Adipocyte (in vitro differentiated cells): ENCODE measurements at places on chromosomes 6 and 20.

- no peak for DNase-seq
Measured at GRCh38 chr20:23753589-23753988, 2.9 kb upstream of the CST1 start.

GRCh38 chr20:20084296-20084752 lies 32.0 kb downstream of the CFAP61 start:
- DNase-seq, result no peak

GRCh38 chr6:108961985-108962384 lies 113.8 kb downstream of the ARMC2 start:
- DNase-seq, result no peak

GRCh38 chr20:58054780-58055373 lies 173.6 kb downstream of the ANKRD60 start:
- DNase-seq, result peak; percentile 36

DNA sequence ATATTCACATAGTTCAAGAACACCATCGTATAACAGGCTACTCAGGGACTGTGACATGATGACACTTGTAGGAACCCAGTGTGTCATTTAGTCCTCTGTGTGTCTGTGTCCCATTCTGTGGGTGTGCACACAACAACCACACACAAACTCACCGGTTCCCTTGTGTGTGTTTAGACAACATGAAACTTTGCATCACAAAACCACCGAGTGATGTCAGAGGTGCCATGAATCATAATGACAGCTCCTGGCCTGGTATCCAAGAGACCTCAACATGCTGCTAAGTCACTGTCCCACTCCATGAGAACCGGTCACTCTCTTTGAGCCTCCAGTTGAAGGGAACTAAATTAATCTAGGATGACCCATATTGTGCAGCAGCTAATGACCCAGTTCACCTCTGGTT lies 421.3 kb downstream of the PREX1 start:
- DNase-seq, result no peak

GRCh38 chr6:132188556-132189264 lies 212.6 kb downstream of the MOXD1 start:
- DNase-seq, result peak; percentile 59

DNA sequence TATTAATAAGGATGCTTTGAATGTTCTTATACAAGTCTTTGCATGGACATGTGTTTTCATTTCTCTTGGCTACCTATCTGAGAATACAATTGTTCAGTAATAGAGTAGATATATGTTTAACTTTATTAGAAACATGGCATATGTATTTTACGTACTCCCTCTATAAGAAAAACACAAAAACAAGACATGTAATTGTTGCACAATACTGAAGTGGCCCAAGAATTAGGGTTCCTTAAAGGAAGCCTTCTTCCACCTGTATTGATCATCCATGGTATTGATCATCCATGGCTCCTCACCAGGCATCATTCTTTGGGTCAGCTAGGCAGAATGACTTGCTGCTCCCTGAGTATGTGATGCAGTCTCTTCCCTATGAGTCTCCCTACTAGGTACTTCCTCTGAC lies 20.2 kb upstream of the HIVEP2 start:
- DNase-seq, result no peak

DNA sequence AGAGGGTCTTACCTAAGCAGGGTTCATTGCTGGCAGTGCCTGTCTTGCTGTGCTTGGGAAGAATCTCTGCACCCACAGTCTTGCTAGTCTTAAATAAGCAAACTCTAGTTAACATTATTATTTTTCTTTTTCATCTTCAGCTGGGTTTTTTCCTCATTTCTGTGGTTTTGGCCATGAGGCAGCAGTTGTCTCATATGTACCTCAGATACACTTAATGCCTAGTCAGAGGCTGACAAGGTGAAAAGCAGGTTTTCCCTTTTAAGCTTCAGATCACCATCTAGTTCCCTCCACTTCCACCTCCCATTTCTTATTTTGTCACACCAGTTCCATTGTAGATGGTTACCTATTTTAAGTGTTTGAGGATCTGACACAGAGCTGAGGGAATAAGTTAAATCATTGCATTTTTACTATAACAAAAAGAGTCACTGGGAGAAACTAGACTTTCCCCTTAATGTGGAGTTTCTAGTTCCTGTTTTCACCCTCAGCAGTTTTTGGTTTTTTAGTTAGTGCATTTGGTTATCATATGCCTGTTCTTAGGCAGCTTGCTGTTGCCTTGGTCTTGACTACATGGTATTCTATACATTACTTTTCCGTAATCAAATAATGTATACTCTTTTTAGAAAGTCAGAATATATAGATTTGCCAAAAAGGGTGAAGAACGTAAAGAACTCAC lies 46.0 kb downstream of the AFDN start:
- no peak for DNase-seq

DNA sequence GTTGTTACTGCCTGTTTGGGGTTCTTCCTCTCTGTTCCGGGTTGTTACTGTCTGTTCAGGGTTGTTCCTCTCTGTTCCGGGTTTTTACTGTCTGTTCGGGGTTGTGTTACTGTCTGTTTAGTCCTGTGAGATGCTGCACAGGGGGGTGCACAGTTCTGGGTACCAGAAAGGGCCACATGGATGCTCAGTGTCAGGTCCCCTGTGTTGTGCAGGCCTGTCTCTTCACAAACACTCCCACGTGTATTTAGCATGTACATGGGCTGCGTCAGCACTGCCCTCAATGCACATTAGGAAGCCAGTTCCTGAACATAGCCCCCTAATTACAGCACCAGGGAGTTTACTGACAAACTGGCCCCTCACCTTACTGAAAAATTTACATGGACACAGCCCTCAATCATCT lies 118.5 kb downstream of the DLL1 start:
- DNase-seq, result no peak

DNA sequence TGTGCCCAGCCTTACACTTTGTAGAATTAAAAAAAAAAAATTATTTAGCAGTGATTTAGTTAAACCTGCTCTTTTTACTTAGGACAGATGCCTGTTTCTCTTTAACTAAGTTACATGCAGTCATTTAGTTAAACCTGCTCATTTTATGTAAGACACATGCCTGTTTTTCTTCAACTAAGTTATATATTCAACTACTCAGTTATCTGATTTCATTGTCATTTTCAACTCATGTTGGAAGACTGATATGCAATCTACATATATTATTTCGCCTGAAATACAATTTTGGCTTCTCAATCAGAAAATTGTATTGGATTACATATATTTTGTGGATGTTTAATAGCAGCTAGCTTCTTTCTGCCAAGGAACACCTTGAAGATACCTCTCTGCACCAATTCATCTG lies 171.1 kb downstream of the COL19A1 start:
- no peak for DNase-seq

DNA sequence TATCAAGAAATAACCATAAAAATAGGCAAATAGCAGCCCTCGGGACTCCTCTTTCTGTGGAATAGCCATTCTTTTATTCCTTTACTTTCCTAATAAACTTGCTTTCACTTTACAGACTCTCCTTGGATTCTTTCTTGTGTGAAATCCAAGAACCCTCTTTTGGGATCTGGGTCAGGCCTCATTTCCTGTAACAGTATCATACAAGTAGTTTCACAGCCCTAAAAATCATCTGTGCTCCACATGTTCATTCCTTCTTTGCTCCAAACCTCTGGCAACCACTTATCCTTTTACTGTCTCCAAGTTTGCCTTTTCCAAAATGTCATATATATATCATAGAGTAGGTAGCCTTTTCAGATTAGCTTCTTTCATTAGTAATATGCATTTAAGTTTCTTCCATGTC lies 13.5 kb upstream of the NT5E start:
- peak; percentile 73 for DNase-seq

DNA sequence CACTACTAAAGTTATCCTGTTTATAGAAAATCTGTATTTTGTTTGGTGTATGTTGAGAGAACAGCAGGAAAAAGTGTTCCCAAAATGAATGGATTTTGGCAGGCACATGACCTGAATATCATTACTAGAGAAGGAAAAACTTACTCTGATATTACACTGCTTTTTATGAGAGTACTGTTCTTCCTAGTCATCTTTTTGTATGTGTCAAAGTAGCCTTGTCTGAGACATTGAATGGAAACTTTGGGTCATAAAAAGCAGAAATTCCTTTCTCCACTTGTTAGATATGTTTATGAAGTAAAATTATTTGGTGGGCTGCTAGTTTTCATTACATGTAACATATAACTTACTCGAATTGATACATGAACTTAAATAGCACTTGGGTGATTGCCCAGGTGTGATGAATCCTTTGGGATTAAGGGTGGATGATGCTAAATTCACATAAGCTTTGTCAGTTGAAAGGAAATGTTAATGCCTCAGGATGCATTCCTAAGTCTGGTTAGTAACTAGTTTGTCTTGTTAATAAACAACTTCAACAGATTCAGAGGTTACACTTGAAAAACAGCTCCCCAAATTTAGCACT lies 206.7 kb downstream of the CENPW start:
- DNase-seq, result no peak

- no peak for DNase-seq
Measured at GRCh38 chr6:106448000-106448426, 87.5 kb downstream of the CRYBG1 start.

DNA sequence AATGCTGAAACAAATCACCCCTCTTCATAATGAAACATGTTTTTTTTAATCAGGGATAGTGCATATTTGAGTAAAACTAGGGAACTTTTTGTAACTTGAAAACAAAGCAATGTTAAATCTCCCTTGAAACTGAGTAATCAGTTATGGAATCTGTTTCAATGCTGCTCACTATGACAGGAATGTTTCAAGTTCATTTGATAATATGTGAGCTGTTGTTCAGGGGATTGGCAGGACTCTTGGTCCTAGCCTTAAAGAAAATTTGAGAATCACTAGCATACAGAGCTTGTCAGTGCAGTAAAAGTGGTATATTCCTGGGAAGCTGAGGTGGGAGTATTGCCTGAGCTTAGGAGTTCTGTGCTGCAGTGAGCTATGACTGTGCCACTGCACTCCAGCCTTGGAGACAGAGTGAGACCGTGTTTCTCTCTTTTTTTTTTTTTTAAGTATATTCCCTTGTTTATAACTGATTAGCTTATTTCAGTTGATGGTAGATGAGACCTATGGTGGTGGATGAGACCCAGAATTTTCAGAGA lies 21.6 kb upstream of the CALHM6 start:
- peak; percentile 69 for DNase-seq

DNA sequence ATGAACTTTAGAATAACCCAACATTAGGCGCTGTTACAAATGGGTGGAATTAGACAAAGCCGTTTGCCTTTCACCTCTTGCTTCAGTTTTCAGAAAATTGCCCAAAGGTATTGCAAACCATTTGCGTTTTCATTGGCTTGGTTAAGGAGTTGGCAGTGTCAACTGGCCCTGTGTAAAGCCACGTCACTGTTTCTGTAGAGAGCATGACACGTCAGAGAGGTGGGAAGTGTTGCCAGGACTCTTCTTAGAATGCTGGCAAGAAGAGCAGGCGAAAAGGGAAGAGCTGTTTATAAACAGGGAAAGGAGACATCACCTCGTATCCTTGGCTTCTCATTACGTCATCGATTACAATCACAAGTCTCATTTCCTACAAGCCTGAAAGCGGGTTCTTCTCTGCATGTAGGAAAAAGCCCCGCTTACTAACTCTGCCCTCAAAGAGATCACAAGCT lies 4.2 kb upstream of the IRF4 start:
- no peak for DNase-seq

- peak; percentile 97 for DNase-seq
Measured at GRCh38 chr6:1609648-1610496, at the start of gene FOXC1. TSS of gene FOXC1 (plus strand) at chr6:1609915. CDS start at chr6:1610446, 531 bp downstream.

- DNase-seq, result peak; percentile 72
Measured at GRCh38 chr20:1900321-1900801, 5.2 kb downstream of the SIRPA start.

- DNase-seq, result peak; percentile 54
Measured at GRCh38 chr6:37160922-37161778, 8.8 kb upstream of the PIM1 start.

GRCh38 chr6:35191889-35192288 lies 21.9 kb upstream of the SCUBE3 start:
- no peak for DNase-seq

DNA sequence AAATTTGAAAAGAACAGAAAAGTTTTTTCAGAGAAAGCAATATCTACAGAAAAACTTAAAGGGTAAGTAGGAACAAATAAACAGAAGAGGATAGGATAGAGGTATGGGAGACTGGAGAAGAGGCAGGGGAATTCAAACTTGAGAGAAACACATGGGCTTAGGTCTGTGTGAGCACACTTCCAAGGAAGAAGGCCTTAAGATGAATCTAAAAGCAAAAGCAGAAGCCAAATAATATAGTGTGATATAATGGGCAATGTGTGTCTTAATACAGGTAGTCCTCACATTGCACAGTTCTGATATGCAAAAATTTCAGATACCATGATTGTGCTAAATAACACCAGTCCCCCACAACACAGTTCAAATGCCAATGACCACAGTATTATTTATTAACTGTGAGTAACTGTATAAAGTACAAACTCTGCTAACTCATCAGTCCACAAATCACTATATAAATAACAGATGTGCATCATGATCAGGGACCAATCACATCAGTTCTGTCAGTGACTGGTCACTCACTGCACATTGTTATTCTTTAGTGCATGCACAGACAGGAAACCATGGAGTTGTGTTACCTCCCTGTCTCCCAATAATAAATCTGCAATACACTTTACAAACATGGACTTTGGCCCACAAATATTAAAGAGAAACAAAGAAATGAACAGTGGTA lies 18.6 kb downstream of the SNX14 start:
- peak; percentile 13 for DNase-seq

- peak; percentile 74 for DNase-seq
Measured at GRCh38 chr6:71294121-71294523, 5.5 kb downstream of the OGFRL1 start.

DNA sequence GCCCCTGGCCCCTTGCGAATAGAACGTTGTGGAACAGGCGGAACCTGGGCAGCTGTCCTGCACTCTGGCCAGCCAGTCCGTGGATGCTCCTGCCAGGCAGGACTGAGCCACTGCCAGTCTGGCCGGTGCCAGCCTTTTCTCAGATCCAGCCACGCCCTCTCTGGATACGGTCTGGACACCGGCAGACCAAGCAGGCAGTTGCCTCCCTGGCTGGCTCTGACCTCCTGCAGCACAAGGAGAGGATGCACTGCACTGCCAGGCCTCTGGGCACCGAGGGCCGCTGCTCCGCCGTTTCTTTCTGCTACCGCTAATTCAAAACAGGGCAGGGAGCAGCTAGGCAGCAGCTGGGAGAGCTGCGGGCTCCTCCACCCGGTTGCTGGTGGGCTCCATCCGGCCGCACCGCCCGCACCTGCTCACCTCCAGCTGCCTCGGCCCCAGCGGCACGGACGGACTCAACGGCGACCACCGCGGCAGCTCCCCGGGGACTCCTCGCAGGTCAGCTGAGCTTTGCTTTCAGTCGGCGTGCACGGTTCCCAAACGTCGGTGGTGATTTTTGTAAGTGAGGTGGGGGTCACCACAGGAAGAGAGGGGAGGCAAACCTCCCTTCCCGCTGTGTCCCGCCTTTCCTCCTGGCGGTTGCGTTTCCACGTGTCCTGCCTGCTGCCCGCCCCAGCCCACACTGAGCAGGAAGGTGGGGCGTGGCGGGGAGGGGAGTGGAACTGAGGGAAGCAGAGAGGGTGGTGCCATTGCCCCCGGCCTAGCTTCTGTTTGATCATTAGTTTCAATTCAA lies 30.3 kb upstream of the AFDN start:
- no peak for DNase-seq
